ENCODE measurements at places on chromosomes 4 and X. TPM values are rescaled to one million over a fixed set of nuclear protein-coding genes. Genes with fewer than 3 reads are reported as not detected.

The ARHGAP4 gene
- total RNA-seq: 0.88 TPM

The FAM9B gene
- not detected for total RNA-seq

The NXF2 gene
- not detected for total RNA-seq

The DDX60 gene
- 19.5 TPM for total RNA-seq

The NSUN7 gene
- total RNA-seq: 0.29 TPM

The HTR2C gene
- total RNA-seq: not detected

The KDR gene
- total RNA-seq: not detected

The RHOXF2 gene
- total RNA-seq: under 0.01 TPM

The CEP44 gene
- total RNA-seq: 10.9 TPM

The TEX13B gene
- not detected for total RNA-seq

The AP1S2 gene
- total RNA-seq: 14.8 TPM

The TACC3 gene
- total RNA-seq: 3.2 TPM

The PLP1 gene
- total RNA-seq: 0.29 TPM

The TBCK gene
- 68.8 TPM for total RNA-seq

The MTNR1A gene
- total RNA-seq: not detected

The HDAC8 gene
- total RNA-seq: 24.6 TPM

The STPG2 gene
- 0.29 TPM for total RNA-seq

The S100G gene
- not detected for total RNA-seq

The UBA6 gene
- 60.8 TPM for total RNA-seq

The DEFB131A gene
- not detected for total RNA-seq

The CFAP99 gene
- total RNA-seq: under 0.01 TPM

The XG gene
- 3.2 TPM for total RNA-seq

The ODAM gene
- total RNA-seq: not detected

The SPANXN4 gene
- total RNA-seq: not detected

The RASGEF1B gene
- total RNA-seq: 5.8 TPM

The NAP1L2 gene
- not detected for total RNA-seq

The IL2RG gene
- not detected for total RNA-seq

The FAM9A gene
- not detected for total RNA-seq

The CNGA2 gene
- total RNA-seq: not detected

The SSX2B gene
- not detected for total RNA-seq

The HSFX3 gene
- total RNA-seq: not detected

The BGN gene
- 210 TPM for total RNA-seq

The CCNA2 gene
- total RNA-seq: 8.0 TPM

The PSAPL1 gene
- total RNA-seq: not detected

The GPM6B gene
- total RNA-seq: 1.1 TPM

The PASD1 gene
- total RNA-seq: not detected

The F8A3 gene
- total RNA-seq: 0.88 TPM

The ATP1B4 gene
- total RNA-seq: not detected

The AVPR2 gene
- not detected for total RNA-seq

The PABPC4L gene
- total RNA-seq: 2.7 TPM

The IL13RA1 gene
- total RNA-seq: 108 TPM

The TLR10 gene
- total RNA-seq: under 0.01 TPM

The MAGEA12 gene
- total RNA-seq: not detected

The GYPA gene
- not detected for total RNA-seq

The CXCL3 gene
- total RNA-seq: not detected

Measured in osteoblast (primary cell).